Posterior vena cava (tissue), 2 donors: ENCODE measurements at places on chromosomes 7 and 10. TPM values are rescaled to one million over a fixed set of nuclear protein-coding genes. Genes with fewer than 3 reads are reported as not detected.

PGAM2 gene
- 1.6 TPM for total RNA-seq

PIK3CG gene
- 4.7 TPM for total RNA-seq

LLCFC1 gene
- total RNA-seq: not detected

TRDMT1 gene
- total RNA-seq: 9.5 TPM

ITIH2 gene
- not detected for total RNA-seq

- DNase-seq: no peak
Observed at GRCh38 chr7:104838537-104839299, 175.3 kb upstream of the KMT2E start.

GRCh38 chr7:128841171-128841690, 11.0 kb downstream of the FLNC start:
- DNase-seq: no peak

GRCh38 chr10:123391275-123392028, 237.2 kb downstream of the BUB3 start:
- no peak for DNase-seq

DNA sequence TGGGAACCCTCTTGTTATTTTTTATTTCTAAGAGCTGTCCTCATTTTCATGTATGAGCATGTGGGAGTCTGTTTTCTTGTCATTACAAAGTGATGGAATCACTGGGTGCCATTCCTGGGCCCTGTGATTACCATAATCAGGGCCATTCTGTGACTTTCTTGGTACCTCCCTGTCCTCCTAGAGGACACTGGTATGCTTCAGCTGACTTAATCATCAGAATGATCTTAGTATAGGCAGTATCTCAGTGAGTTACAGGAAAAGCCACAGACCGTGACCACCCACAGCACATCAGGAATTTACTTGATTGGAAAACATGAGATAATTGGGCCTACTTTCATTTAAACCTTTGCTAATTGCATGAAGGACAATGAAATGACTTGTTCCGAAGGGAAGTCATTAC, 7.2 kb downstream of the NOM1 start:
- DNase-seq: no peak

GRCh38 chr7:103912891-103913605, 76.4 kb downstream of the RELN start:
- DNase-seq: no peak

DNA sequence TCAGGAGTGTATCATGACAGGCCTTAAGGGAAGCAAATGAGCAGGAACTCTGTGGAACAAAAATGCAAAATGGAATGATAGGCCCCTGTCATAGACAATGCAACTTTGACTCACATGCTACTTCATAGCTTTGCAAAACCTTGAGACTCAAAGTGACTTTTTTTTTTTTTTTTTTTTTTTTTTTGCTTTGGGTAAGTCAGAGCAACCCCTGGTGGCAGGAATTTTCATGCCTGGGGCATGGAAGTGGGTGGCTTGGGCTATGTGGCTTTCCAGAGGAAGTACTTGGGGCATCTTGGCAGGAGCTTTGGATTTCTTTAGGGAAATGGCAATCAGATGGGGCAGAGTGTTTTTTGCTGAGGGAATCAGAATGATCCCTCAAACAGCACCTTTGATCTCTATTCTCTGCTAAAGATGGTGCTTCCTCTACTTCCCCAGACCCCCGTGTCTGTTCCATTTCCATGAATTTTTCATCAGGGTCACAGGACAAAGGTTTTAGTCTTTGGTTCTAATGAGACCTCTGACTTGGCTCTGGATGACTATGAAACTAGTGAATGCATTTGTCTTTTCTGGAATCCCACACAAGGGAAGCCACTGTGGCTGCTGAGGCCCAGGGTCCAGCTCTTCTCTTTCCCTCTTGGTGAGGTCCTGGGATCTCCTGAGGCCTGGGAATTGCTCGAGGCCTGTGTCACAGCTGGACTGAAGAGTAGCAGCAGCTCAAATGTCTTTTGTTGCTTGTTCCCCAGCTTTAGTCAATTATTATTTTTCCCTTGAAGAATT, 62.8 kb downstream of the TACC2 start:
- peak; percentile 62 for DNase-seq

DNA sequence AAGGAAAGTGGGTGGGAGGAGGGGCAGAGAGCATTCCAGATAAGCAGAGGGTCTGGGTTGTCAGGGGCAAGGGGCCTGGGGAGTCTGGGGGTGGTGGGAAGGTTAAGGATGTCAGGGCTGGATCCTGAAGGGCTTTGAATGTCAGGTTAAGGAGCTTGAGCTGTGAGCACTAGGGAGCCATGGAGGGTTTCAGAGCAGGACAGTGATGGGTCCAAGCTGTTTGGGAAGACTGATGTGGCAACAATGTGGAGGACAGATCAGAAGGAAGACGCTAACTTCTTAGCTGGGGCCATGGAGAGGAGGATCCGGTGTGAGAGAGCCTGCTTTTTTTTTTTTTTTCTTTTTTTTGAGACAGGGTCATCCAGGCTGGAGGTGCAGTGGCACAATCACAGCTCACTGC, 13.9 kb upstream of the AQP1 start:
- DNase-seq: no peak

DNA sequence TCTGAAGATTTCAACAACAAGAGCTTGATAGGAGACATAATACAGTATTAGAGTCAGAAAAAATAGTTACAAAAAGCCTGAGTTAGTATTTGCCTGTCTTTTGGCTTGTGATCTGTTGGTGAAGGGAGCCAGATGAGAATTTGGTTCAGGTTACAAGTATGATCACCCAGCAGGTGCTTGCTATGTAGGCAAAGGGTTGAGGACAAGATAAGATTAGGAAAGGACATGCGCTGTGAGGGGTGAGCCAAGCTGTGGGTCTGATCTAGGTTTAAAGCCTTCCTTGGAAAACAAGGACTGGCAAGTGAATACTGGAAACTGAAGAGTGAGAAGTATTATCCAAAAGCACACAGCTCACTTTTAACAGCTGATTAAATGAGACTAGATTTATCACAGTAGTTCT, 28.7 kb upstream of the CD36 start:
- no peak for DNase-seq

- no peak for DNase-seq
Observed at GRCh38 chr10:70820976-70821750, 5.4 kb downstream of the SGPL1 start.

GRCh38 chr10:44068716-44069482, 316.0 kb downstream of the CXCL12 start:
- peak; percentile 87 for DNase-seq

- DNase-seq: no peak
Observed at GRCh38 chr7:75715864-75716263, 22.9 kb downstream of the HIP1 start.

DNA sequence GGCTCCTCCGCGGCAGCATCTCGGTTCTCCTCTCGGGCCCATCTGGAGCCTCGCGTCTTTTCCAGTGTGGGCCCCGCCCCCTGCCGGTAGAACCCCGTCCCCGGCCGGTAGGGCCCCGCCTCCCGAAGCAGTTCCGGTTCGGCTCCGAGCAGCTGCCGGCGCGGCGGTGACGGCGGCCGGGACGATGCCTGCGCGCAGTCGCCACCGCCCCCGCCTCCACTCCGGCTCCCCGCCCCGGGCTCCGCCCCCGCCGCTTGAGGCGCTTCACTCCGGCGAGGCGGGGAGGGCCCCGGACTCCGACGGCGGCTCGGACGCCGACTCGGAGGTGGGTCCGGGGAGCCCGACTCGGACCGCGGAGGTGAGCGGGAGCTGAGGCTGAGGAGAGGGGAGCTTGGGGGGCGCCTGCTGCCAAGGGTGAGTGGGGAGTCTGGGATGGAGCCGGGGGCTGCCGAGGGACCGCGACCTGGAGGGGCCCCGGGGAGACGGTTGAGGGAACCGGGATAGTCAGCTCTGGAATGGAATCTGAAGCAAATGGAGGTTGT, at the start of gene SAMD8:
Gene SAMD8 (plus strand): TSS at position 292 of the 542 bp plus-strand sequence. CDS start 38,873 bp downstream, outside the sequence.
- peak; percentile 99 for DNase-seq

- no peak for DNase-seq
Observed at GRCh38 chr10:98425511-98426352, 10.8 kb upstream of the PYROXD2 start.

GRCh38 chr7:25951414-25952260, 200.4 kb upstream of the NFE2L3 start:
- DNase-seq: no peak

GRCh38 chr7:140446467-140446866, 32.8 kb downstream of the MKRN1 start:
- no peak for DNase-seq

DNA sequence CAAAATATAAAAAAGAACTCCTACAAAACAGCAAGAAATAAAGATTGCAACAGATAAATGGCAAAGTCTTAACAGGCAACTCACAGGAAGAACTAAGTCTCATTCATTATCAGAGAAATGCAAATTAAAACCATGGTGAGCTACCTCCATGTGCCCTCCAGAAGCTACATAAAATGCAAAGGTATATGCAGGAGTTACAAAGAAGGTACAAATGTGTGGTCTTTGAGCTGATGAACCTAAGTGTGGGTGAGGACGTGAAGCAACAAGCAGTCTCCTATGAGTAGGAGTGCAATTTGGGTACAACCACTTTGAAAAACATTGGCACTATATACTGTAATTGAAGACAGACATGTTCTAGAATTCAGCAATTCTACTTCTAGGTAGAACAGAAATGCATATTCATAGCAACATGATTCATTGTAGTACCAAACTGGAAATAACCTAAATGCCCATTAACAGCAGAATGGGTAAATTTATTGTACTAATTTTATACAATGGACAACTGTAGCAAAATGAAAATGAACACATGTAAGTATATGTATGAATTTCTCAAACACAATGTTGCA, 61.6 kb upstream of the KCNMA1 start:
- no peak for DNase-seq

DNA sequence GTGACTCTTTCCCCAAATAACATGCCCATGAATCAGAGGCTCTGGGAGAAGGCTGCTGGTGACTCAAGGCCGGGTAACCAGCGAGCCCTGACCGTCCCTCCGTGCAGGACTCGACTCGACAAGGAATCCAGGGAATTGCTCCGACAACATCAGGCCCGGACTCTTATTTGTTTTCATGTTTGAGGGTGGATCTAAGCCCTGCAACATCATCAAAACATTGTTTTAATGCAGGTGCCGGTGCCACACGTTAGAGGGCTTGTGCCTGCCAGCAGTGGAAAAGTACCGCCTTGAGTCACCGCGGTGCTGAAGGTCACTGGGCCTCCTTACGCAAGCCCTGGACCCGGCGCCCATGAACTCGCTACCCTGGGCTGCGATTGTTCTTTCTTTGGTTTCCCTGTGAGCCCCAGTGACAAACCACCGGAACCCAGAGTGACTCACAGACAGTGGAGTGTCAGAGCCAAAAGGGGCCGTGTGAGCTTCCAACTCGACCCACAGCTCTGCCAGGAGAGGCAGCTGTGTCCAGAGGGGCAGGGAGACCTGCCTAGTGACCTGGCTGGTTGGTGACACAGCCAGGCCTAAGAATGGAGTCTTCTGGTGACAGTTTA, 139.4 kb upstream of the SHH start:
- no peak for DNase-seq

GRCh38 chr7:77802557-77803405, 4.2 kb downstream of the PHTF2 start:
- no peak for DNase-seq

DNA sequence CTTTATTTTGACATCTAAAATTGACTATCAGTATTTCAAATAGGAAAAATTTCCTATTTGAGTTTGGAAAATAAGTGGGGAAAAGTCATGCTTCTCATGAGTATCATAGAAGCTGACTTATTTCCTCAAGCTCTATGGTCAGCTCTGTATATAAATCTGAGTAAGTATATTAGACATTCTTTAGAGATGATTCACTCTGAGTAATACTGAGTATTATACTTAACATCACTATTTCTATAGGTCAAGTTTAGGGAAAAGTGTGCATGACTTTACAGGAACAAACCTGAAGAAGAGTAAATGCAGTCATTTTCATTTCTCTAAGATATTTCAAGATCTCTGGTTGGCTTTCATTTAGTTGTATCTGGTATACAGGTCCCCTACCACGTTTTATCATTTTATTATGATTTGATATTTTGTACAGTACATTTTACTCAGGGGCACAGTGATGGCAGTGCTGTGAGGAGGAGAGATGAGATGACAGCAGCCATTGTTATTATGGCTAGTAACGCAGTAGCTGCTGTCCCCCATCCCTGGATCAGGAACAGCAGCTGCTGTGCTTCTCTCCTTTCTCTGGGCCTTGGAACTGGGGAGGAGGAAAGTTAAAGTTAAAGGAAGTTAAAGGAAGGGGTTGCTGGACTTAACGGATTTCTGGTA, 15.2 kb downstream of the SND1 start:
- DNase-seq: no peak

GRCh38 chr10:62083412-62084267, 182.1 kb downstream of the ARID5B start:
- no peak for DNase-seq

DNA sequence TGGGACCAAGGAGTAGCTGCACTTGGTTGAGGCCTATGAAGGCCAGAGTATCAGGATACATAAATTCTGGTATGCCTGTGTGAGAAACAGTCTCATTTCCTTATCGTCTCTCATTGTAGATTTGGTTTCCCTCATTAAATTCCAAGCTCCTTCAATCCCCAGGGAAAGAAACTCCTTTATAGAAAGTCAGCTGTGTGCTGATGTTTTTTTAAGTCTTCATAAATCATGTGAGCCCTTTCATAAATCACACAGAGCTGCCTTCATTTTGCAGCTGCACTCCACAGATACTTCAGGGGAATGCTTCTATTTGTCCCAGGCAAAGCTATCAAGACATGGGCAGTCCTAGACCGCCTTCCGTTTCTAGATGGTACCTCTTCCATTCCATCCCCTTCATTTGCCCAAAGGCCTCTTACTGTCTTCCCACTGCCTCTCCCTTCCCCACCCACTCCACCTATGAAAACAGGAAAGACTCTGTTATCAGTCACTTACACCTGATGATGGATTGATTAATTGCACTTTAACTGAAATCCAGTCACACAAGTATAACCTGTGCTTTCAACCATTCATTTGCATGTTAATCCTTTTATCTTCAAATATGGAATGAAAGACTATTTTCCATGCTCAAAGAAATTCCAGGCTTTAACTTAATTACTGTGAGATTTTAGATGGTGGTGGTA, 290.2 kb downstream of the C7orf25 start:
- DNase-seq: no peak

DNA sequence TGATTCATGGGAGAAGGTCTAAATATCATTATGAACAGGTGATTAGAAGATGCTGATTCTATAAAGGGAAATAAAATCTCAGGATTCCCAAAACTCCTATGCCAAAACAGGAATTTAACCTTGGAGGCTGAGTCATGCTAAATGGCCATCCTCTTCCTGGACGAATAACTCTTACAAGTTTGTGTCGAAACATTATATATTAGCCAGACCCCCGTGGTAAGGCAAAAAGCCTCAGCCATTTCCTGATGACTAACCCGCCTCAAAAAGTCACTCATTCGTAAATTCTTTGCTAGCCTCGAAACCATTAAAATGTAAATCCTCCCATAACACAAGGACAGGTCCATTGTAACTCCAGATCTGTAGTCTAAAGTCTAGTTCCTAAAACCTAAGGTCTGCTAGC, 32.0 kb downstream of the CUL2 start:
- no peak for DNase-seq

- DNase-seq: no peak
Observed at GRCh38 chr10:50395851-50396250, 144.5 kb upstream of the ASAH2 start.
